ENCODE measurements at places on chromosomes 16 and 17.

- no peak for DNase-seq
Observed at GRCh38 chr16:11355862-11356261, 10.6 kb downstream of the RMI2 start.

DNA sequence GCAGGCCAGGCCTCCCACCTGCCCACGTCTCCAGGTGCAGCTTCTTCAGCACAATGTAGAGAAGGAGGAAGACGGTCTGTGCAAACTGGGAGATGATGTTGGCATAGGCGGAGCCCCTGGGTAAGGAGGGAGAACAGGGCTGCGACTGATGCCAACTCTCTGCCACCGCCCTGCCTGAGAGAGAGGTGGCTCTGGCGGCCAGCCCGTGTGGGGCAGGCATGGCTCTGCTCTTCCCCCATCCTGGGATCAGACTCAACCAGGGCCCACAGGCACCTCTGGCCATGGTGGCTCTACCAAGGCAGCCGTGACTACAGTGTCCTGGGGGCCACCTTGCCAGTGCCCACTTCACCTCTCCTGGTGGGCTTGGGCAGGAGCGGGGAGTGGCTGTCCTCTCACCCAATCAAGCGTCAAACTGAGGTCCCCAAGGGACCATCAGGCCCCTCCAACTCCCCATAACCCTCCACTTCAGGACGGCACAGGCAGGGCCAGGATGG lies 8.6 kb downstream of the SLC47A2 start:
- DNase-seq = no peak

GRCh38 chr16:86031141-86031678 lies 132.2 kb downstream of the IRF8 start:
- DNase-seq = no peak

- no peak for DNase-seq
Observed at GRCh38 chr16:46884513-46885293, 541 bp downstream of the GPT2 start.

GRCh38 chr16:85437166-85438052 lies 175.7 kb upstream of the GSE1 start:
- DNase-seq = no peak

DNA sequence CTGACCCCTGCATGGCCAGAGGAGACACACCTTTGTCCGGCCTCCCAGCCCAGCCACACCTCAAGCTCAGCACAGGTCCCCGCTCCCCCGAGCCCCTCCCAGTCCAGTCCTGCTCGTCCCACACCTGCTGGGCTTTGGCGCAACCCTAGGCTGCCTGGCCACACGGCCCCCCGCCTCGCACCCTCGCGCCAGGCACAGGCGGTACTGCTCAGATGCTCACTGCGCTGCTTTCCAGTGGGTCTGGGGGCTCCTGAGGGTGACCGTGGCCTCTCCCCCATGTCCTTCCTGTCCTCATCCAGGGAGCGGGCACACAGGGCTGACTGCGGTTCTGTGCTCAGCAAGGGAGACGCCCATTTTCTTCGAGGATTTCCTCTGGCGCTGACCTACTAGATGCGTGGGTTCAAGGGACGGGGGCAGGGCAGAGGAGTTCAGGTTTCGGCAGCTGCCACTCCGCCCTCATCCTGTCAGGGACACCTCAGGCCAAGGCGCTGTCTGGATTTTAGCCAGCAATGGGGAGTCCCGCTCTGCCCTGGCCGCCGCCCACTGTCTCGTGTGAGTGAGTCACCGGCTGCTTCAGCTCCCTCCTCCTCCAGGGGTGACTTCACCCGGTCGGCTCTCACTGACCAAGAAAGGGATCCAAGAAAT lies 118.0 kb upstream of the ZNF469 start:
- DNase-seq = peak; percentile 76

DNA sequence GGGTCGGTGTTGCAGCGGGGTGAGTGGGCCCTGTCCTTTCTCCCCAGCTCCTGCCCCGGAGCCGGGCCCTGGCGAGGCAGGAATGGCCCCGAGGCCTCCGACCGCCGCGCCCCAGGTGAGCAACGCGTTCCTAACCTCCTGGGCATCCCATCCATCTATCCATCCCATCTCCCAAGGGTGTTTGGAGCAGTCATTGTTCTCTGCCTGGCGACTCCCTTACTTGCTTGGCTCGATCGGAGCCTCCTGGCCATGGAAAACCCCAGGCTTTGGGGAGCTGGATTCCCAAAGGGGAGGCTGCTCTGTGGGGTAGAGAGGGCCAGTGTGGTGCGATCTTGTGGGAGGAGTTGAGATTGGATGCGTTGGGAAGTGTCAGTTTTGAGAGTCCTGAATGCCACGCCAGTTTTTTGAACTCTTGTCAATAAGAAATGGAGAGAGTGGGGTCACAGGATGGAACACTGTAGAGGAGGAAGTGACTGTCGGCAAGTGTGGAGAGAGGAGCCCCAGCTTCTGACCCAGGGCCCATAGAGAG lies 684 bp downstream of the ZFP90 start:
- no peak for DNase-seq

DNA sequence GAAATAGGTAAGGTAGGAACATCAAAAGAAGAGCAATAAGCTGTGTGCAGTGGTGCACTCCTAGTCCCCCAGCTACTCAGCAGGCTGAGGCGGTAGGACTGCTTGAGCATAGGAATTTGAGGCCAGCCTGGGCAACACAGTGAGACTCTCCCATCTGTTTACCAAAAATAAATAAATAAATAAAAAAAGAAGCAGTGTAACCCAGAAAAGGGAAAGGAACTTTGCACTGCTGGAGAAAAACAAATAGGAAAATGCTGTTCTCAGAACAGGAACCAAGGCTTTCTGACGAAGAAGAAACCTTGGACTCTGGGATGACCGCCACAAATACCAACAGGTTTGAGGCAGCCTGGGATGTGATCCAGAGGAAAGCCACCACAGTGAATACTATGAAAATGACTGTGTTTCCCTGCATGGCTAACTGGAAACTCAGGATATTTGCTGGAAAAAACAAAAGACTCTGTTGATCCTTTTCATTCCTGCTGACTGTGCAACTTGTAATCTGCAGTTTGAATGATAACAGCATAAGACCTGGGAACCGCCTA lies 41.2 kb downstream of the TTC19 start:
- no peak for DNase-seq

DNA sequence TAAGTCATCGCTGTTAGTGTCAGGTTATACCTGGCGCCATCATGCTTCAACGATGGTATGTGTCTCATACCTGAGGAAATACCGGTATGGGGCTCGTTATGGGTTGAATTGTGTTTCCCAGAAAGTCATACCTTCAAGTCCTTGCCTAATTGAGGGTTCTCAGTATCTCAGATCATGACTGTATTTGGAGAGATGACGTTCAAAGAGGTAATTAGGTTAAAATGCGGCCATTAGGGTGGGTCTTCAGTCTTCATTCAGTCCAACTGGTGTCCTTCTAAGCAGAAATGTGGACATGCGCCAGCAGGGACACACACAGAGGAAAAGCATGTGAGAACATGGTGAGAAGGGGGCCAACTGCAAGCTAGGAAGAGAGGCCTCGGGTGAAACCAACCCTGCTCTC lies 37.5 kb upstream of the XYLT1 start:
- no peak for DNase-seq

GRCh38 chr17:17035490-17035889 lies 6.8 kb upstream of the MPRIP start:
- no peak for DNase-seq

GRCh38 chr17:35147375-35147905 lies at the start of gene UNC45B:
TSS of gene UNC45B (plus strand) at chr17:35147817. CDS start at chr17:35148264, 447 bp downstream.
- no peak for DNase-seq

DNA sequence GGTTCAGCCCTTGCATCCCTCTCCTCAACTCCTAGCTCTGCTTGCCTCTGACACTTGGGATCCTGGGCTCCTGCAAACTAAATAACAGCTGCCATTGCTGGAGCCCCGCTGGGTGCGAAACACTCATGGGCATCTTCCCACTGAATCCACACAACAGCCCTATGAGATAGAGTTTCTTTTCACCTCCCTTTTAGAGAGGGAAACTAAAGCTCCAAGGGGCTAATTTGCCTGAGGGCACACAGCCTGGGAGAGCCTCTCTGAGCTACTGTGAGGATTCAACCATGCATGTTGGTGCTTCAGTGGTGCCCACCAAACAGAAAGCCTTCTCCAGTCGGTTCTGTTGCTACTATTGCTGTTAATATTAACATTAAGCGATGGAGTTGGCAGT lies 4.0 kb downstream of the ACBD4 start:
- no peak for DNase-seq

GRCh38 chr17:74758848-74759168 lies 10.4 kb downstream of the NHERF1 start:
- DNase-seq = no peak

GRCh38 chr16:84833144-84833500 lies 13.3 kb downstream of the CRISPLD2 start:
- no peak for DNase-seq

GRCh38 chr16:71364133-71364681 lies 5.7 kb downstream of the CALB2 start:
- no peak for DNase-seq

DNA sequence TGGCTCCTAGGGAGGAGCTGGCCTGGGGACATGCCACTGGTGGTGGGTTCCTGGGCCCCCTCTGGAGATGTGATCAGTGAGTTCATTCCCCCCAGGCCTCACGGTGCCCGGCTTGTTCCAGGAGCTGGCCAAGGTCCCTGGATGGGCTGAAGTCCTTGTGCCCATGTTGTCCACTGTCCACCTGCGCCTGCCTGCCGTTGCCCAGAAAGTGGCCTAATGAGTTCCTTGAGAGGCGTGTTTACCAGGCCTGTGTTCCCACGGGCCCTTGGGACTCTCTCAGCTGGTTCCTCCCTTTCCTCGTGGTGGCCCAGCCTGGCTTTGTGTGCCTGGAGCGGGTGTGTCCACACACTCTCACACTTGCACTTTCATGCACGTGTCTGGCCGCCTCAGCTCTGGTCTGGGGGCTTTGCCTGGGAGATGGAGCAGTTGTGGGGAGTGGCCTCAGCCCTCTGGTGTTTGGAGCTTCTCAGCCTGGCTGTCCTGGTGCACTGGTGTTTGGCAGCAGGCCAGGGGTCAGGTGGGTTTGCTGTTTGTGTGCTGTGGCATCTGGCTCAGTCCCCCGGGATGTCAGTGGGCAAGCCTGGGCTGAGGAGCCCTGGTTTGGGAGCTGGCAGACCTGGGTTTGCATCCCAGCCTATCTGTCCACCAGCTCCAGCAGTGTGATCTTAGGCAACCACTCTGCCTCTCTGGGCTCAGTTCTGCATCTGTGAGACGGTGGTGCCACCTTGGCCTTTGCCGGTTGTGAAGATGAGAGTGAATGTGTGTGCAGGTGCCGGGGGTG lies 18.0 kb downstream of the ADCY7 start:
- DNase-seq = no peak

- peak; percentile 77 for DNase-seq
Observed at GRCh38 chr17:13736916-13737315, 135.2 kb upstream of the HS3ST3A1 start.

- DNase-seq = peak; percentile 49
Observed at GRCh38 chr16:66696669-66697630, at the start of gene CMTM4. TSS of gene CMTM4 (minus strand) at chr16:66696743. CDS start at chr16:66696525, 218 bp downstream.

GRCh38 chr16:4052096-4052495 lies 64.1 kb downstream of the ADCY9 start:
- no peak for DNase-seq

DNA sequence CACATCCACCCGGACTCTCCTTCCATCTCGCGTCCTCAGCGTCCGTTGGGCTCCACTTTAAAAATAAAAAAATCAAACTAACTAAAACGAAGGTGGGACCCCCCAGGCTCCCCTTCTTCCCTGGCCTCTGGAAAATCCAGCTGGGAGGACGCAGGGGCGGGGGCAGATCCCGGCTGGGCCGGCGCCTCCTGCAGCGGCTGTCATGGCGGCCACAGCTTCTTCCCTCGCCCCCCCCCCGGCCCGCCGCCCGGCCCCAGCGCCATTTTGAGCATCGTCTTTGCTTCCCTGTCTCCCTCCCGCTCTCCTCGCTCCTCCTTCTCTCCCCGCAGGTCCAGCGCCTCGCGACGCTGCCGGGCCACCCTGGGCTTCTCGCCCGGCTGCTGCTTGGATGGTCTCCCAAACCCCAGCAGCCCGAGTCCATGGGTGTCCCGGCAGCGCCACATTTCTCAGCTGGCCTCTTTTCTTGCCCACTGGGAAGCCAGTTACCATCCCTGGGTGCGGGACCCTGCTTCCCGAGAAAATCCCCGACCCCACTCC lies 3.3 kb downstream of the HOXB2 start:
- DNase-seq = no peak

DNA sequence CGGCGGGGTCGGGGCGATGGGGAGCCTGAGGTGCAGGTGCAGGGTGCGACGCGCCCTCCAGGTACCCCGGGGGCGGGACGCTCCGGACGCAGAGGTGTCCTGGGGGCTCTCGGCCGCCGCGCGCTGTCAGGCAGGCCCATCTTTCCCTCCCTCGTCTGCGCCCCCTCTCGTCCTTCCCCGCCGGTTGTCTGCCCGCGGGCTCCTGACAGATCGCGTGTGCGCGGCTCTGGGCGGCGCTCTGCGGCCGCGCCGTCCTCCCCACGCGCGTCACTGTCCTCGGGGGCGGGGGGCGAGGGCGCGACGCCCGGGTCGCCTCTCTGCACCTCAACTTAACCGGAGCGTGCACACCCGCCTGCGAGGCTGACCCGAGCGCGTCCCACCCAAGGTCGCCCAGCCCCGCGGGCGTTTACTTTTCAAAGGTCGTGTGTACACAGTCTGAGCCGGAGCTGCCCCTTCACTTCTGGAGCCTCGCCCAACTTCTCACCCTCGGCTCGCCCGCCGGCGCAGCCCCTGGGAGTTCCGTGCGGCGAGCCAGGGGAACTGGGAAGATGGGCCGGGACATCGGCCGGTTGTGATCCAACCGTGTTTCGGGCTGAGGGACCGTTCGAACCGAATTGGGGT lies 512 bp downstream of the AKAP1 start:
- no peak for DNase-seq

DNA sequence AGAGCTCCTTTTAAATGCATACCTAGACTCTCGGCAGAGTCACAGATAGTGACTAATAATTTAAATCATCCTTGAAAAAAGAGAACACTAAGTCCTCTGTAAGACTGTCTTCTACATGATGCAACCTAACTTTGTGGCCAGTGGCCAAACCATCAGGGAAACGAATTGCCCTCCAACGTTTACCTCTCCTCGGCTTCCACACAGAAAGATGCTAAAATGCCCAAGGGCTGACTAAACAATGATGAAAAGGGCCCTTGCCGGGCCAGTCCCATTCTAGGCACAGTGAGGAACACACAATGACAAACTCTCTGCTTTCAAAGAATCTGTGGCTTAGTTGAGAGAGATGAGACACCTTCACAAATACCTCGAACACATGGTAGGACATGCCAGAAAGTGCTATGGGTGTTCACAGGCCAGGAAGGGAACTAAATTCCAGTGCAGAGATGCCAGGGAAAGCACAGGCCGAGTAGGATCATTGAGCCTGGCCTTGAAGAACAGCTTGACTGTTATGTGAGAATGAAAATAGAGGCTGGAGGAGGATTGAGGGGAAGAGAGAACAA lies 35.3 kb upstream of the PITPNM3 start:
- DNase-seq = peak; percentile 86

DNA sequence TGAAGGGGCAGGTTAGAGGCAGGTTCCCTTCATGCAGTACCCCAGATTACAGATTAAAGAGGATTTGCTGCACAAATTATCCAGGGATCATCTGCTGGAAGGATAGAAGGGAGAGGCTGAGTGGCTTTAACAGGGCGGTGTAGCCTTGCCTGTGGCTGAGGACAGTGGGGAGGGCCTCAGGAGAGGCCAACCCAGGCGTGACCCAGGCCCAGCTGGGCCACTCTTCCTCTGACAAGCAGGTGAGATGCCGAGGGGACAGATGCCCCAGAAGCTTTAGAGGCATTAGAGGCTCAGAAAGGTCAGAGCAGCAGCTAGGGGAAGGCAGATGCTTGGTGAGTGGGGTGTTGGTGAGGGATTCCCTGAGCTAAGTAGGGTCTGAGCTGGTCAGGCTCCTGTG lies 18.1 kb upstream of the MTMR4 start:
- no peak for DNase-seq
